ENCODE measurements at places on chromosomes 2 and 18. TPM values are rescaled to one million over a fixed set of nuclear protein-coding genes. Genes with fewer than 3 reads are reported as not detected.

DNA sequence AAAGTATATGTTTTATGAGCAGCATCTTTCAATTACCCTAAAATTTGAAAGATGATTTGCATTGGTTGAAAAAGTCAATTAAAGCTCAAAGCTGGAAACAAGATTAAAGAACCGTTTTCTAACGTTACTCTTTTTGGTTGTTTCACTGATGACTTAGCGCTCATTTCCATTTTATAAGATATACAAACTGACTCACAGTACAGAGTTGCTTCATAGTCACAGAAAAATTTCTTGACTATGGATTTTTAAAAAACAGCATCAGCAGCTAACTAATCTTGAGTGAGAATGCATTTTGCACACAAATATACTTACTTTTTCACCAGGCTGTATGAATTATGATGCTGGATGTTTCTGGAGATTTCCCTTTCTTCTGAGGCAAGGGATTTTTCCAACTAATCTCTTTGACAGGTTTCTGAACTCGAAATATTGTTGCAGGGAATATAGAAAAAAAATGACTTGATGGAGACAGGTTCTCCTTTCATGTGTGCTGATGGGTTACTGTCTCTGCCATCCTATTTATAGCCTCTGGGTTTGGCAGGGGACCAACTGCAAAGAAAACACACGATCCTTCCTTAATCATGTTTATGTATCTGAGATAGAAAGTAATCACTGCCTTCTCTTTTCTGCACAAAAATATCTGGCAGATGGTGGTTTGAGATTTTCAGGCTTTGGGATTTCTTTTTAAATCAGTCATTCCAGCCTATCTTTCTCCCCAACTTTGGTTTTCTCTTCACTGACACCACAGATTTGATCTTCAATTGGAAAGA, 129.4 kb upstream of the DAPL1 start:
- DNase-seq: no peak

The UGT1A5 gene
- 1.1 TPM for total RNA-seq

- no peak for DNase-seq
Observed at GRCh38 chr2:173442542-173442941, 87.9 kb downstream of the CDCA7 start.

- no peak for DNase-seq
Observed at GRCh38 chr18:23213200-23213599, 77.9 kb downstream of the CABLES1 start.

- no peak for DNase-seq
Observed at GRCh38 chr2:80113399-80113798, 191.2 kb downstream of the LRRTM1 start.
